GM18507 (cell line): ENCODE measurements at places on chromosomes 4 and X.

GRCh38 chr4:54661169-54661568, 3.4 kb downstream of the KIT start:
- no peak for DNase-seq

DNA sequence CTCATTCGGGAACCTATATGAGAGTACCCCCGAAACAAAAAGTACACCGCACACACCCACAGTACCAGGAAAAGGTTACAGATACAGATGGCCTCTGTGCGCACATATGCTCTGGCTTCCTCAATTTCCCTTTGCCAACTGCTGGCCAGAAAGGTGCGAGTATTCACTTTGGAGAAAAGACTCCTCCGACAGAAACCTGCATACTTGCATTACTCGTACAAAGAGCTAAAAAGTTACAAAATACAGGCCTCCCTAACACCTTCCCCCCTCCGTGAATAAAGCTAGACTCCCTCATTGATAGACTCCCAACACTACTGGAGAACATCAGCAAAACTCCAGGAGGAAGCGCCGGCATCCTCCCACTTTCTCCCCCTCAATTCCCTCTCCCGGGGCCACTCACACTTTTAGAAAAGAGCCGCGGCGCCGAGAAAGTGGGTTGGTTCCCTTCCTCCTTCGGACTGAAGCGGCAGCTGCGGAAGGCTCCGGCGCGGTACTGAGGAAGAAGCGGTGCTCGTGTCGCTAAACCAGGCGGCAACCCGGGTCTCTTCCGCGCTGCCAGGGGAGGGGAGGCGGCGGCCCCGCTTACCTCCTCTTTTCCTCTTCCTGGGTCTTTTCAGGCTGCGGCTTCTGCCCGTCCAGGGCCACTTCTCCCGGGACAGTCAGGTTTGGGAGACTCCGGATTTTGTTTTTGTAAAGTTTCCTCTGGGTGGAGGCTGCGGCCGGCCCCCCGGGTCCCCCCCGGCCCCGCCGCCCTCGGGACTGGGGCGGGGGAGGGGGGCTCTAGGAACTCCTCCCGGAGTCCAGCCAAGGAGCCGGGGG, 1.1 kb downstream of the FBXW7 start:
- DNase-seq, result no peak

- DNase-seq, result no peak
Measured at GRCh38 chrX:124690495-124690894, 344.1 kb downstream of the SH2D1A start.

DNA sequence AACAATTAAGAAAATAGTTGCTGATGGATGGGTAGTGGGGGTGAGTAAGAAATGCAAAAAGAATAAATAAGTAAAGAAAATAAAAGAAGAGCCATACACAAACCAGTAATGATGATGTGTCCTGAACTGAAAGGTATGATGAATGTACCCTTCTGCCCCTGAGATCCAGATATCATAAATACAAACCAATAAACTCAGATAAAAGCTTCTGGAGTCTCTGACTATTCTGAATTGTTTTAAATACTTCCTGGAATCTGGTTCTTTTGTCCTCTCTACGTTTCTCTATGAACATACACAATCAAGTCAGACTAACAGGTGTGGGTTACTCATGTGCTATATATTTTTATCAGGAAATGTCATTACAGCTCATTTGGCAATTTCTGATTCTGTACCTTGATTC, 153.4 kb downstream of the PPP1R2C start:
- no peak for DNase-seq

- no peak for DNase-seq
Measured at GRCh38 chrX:3029129-3029528, 12.1 kb upstream of the ARSF start.

- no peak for DNase-seq
Measured at GRCh38 chrX:120456973-120457372, 12.1 kb downstream of the LAMP2 start.
